Right hindlimb (tissue), 1 donor: ENCODE measurements at places on chromosomes 13 and 19.
A peak's percentile ranks its signal among the peaks of the same experiment; 100 is the strongest.

GRCh38 chr13:24649688-24650043, 30.5 kb upstream of the ATP12A start:
- DNase-seq = no peak

GRCh38 chr13:52955472-52955874, 73.1 kb upstream of the OLFM4 start:
- DNase-seq = no peak

- DNase-seq = peak; percentile 57
Observed at GRCh38 chr19:3506384-3507340, 551 bp downstream of the FZR1 start.

DNA sequence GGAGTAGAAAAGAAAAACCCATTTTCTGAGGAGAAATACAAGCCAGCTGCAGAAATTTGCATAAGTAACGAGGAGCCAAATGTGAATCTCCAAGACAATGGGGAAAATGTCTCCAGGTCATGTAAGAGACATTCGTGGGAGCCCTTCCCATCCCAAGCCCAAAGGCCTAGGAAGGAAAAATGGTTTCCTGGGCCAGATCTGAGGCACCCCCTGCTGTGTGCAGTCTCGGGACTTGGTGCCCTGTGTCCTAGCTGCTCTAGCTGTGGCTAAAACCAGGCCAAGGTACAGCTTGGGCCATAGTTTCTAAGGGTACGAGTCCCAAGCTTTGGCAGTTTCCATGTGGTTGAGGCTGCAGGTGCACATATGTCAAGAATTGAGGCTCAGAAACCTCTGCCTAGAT, 444.9 kb downstream of the PCDH20 start:
- no peak for DNase-seq

- no peak for DNase-seq
Observed at GRCh38 chr13:40598569-40598968, 67.9 kb downstream of the FOXO1 start.

DNA sequence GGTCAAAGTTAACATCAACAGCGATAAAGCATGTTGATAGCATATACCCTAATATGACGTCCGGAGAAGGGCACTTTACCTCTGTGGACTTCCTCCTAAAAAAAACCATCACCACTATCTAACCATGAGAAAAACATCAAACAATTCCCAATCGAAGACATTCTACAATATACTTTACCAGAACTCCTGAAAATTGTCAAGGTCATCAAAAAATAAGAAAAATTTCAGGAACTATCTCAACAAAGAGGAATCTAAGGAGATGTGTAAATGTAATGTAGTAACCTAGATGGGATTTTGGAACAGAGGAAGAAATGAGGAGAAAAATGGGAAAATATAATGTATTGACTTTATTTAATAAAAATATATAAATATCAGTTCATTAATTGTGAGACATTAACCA, 1026.8 kb upstream of the MIR17HG start:
- no peak for DNase-seq
